Stimulated activated effector memory CD8-positive, alpha-beta T cell treated with anti-CD3 and anti-CD28 coated beads, Interleukin-12 subunit alpha, Interleukin-12 subunit beta, amount 100 ng/mL, for 72 hours (primary cell): ENCODE measurements at places on chromosomes 7 and 10.

GRCh38 chr7:23020742-23021401, 6.9 kb upstream of the HYCC1 start:
- peak; percentile 59 for DNase-seq

GRCh38 chr7:116859323-116859722, 3.1 kb upstream of the CAPZA2 start:
- DNase-seq, result no peak

- no peak for DNase-seq
Measured at GRCh38 chr7:95684505-95684904, 87.8 kb upstream of the DYNC1I1 start.

DNA sequence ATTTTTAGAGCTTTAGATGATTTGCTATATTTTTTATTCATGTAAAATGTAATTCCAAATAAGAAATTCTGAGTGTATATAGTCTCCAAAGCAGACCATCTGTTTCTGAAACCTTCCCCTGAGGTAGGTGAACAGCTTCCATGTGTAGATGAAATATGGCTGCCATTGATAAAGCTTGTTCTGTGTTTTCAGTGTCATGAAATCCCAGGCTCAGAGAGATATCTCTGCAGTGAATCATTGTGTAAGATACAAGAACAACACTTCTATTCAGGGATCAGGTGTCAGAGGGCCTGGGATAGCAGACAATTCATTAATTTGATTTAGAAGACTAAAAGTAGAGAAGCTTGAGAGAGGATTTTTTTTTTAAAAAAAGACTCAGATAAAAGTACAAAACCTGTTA, 29.1 kb downstream of the ACTA2 start:
- no peak for DNase-seq

GRCh38 chr10:129339841-129340240, 127.2 kb upstream of the MGMT start:
- DNase-seq, result no peak

- no peak for DNase-seq
Measured at GRCh38 chr7:117780832-117781231, 92.4 kb downstream of the CTTNBP2 start.

DNA sequence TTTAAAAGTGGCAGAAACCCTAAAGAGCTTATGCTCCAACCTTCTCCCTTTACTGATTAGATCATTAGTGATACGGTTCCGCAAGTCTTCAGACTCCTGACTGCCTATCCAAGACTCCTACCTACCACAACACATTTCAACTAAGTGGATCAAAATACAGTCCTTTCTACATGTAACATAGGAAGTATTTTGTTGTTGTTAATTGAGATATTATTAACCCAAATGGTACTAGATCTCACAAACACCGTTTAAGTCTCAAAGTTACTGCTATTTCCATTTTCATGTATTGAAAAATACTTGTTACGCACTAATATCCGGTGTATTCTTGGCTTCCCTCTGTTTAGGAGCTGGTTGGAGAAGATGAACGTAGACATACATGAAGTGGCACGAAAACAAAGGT, 1.1 kb downstream of the FAM237B start:
- DNase-seq, result no peak

- peak; percentile 84 for DNase-seq
Measured at GRCh38 chr10:6141296-6142151, 52.7 kb downstream of the RBM17 start.
